ENCODE measurements at places on chromosomes 4 and X.
A peak's percentile ranks its signal among the peaks of the same experiment; 100 is the strongest.

- DNase-seq = no peak
These were observed 103.1 kb downstream of the PAPSS1 start for GRCh38 chr4:107616838-107617389.

- DNase-seq = no peak
These were observed 243.0 kb upstream of the KCNIP4 start for GRCh38 chr4:22191565-22191964.

DNA sequence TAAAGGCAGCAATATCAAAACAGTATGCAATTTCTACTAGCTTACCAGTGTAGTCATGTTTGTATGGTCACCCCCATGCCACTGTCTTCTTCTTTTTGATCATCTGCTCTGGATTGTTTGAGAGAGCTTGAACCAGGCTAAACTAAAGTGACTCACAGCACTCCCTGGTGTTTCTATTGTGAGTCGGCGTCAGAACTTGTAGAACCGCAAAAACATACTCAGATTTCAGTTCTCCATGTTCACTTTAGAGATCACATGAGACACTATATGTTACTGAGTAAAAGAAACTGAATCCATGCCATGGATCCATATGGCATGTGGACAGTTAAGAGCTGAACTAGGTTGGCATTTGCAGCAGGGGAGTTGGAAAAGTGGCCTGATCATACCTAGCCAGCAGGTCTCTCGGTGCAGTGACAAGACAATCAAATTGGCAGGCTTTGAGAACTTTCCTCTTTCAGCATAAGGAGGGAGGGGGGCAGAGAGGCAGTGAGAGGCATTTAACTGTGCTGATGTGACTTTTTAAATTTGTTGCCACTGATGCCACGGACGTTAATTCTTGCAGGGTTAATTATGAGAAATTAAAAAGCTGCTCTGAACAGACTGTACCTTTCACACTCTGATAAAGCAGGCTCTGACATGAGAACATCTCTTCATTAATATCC lies 88.4 kb downstream of the AFF2 start:
- DNase-seq = no peak

DNA sequence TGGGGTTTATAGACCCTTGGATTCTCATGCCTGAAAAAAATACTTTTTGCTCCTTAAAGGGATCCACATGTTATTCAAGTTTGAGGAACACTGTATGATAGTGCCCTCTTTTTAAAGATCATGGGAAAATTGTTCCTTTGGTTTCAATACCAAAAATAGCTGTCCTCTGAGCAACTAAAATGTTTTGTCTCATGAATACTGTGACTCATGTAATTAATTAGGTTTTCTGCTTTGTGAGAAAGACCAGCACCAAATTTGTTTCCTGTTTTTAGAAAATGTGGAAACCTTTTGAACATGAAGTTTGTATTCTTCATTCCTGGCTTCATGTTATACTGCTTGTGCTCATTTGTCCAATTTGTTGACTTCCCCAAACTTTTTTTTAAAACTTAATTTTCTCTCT lies 127.6 kb upstream of the SH3RF1 start:
- no peak for DNase-seq

GRCh38 chr4:34492414-34492813 lies 1751.9 kb downstream of the ARAP2 start:
- no peak for DNase-seq

DNA sequence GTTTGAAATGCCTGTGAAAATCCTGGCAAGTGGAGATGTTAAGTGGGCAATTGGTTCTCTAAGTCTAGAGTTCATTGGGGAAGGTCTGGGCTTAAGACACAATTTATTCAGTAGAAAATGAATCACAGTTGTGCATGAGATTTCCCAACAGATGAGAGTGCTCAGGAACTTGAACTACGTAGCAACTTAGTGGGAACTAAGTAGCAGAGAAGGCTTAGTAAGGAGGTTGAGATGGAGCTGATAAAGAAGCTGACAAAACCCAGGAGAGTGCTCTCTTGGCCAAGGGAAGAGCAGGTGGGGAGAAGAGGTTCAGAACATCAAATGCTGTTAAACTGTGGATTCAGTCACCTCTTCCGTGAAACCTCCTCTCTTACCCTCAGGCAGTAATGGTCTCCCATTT lies 33.0 kb downstream of the AFF1 start:
- no peak for DNase-seq

DNA sequence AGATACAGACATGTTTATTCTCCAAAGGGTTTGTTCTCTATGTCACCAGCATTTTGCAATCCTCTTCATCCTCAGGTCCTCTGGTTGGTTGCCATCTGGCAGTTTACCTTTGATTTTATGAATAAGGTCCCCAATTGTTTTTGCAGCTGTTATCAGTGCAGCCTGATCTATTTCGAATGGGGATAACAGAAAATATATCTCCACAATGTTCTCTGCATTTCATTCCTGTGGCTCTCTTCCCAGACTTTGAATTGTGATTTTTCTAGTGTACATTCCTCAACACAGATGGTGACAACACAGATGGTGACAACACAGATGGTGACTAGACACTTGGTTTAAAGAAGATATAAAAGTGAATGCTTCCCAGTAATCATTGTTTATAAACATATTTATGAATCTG lies 74.1 kb downstream of the FBXO8 start:
- DNase-seq = no peak

DNA sequence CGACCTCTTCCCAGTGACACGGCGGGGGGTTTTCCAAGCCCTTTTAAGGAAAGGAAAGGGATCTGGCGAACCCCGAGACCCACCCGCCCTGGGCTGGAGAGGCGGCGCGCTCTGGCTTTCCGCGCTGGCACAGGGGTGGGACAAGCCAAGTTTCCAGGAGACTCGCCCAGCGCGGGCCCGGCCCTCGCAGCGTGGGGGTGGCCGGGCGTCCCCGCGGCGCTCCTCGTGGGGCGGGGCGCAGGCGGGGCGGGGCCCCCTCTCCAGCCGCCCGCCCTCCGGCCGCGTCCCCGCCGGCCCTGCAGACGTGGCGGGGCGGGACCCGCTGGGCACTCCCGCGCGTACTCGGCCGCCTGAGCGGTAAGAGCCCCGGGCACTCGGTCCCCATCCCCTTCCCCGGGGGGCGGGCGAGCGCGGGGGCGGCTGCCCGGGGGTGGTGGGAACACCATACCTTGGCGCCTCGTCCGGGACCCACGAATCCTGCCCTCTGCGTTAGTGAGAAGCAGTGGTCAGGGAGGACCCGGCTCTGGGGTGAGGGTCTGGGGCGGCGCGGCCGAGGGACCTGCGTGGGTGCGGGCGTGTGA lies at the start of gene FAM114A1:
Gene FAM114A1, plus strand, starts transcription at position 329 of the 581 bp plus-strand sequence. CDS start 10,273 bp downstream, outside the sequence.
- DNase-seq = no peak

DNA sequence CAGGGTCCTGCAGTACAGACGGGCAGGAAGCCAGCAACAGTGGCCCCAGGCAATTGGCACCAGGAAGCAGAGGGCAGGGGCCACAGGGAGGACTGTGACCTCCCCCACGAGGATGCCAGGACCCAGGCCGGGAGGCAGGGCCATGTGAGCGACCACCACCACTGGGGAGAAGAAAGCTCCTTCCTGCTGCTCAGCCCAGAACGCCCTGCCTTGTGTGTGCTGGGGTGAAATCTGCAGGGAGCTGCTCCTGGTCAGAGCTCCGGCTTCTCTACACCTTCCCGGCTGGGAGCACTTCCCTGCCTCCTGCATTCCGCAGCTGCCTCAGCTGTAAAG lies 100.4 kb downstream of the HMX1 start:
- DNase-seq = no peak

DNA sequence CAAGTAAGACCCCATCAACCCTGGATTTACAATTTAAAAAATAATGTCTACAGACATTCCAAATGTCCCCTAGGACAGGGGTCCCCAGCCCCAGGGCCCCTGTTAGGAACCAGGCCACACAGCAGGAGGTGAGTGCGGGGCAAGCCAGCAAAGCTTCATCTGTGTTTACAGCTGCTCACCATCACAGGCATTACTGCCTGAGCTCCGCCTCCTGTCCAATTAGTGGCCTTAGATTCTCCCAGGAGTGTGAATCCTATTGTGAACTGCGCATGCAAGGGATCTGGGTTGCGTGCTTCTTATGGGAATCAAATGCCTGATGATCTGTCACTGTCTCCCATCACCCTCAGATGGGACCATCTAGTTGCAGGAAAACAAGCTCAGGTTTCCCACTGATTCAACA lies 146.1 kb downstream of the ATP10D start:
- DNase-seq = no peak

DNA sequence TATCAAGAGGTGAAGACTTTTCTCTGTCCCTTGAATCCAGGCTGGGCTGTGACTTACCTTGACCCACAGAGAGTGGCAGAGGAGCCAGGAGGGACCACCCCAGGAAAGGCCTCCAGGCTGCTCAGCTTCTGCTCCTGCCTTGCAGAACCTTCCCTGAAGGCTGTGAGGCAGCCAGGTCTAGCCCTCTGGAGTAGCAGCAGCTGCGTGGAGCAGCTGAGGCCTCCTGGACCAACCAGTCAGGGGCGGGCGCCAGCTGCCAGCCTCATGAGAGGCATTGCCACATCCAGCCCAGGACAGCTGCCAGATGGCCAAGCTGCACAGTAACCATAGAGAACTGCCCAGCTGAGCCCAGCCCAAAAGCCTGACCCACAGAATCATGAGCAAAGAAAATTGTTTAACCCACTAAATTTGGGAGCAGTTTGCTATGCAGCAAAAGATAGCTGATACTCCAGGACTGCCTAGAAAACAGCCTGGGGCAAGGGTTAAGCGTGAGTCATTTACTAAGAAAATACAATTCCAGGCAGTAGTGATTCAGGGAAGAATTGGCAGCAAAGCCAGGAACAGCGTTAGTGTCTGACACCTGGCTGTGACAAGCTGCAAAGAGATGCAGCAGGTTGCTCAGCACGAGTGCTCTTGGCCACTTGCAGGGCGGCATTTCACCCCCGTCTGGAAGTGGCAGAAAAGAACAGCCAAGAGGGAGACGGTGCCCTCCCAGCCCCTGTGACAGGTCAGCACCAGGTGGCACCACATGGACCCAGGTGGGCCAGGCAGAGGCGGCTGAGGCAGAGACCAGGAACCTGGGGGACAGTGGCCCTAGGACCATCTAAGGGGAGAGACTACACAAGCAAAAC lies 14.7 kb upstream of the PDE6B start:
- DNase-seq = no peak

DNA sequence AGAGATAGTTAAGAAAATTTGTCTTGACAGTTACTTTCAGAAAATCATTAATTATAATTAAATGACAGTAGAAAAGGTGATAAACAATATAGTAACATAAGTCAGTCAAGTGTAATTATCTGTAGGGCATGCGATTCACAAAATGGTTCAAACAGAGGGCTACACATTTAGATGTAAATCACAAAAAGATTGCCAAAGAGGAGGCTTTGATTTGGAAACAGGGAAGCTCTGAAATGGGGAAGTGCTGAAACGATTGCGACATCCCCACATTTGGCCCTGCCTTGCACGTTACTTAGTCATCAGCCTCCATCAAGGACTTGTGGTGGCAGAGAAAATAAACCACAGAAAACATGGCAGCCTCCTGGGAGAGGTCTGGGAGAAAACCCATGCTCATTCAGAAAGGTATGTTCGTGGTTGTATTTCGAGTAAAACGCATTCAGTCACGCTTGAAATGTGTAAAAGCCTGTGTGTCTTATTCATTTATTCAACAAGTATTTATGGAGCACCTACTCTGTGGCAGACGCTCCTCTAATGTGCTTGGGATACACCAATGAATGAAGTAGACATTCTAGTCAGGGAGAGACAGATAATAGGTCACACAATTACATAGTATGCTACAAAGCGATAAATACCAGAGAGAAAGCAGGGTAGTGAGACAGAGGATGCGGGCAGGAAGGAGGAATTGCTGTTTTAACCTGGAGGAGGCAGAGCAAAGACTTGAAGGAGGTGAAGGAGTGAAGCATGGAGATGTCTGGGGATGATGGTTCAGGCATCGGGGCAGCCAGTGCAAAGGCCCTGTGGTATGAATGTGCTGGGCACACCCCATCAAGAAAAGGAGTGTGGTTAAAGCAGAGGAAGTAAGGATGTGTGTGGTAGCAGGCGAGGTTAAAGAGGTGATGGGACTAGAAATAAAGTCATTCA lies 7.8 kb downstream of the RBM47 start:
- DNase-seq = peak; percentile 23

- no peak for DNase-seq
These were observed 594 bp downstream of the LRIT3 start for GRCh38 chr4:109848501-109848900.

GRCh38 chr4:108683479-108683878 lies 33.1 kb downstream of the OSTC start:
- no peak for DNase-seq

- DNase-seq = no peak
These were observed 19.7 kb downstream of the ANTXR2 start for GRCh38 chr4:80053140-80053910.

DNA sequence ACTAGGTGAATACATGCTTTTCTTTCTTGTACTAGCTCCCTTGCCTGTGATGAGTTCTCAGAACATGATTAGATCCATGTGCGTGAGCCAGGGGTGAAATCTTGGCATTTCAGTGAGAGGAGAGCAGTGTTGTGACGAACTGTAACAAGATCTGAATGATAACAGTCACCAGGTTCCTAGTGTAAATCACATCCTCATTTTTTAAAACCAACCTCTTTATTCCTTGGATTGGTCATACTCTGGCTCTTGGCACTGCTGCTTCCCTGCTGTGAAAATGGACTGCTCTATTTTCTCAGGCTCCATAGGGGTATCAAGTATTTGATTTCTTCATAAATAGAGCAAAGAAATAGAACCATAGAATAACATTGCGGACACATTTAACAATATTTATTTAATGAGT lies 206.3 kb downstream of the SLC4A4 start:
- DNase-seq = no peak

DNA sequence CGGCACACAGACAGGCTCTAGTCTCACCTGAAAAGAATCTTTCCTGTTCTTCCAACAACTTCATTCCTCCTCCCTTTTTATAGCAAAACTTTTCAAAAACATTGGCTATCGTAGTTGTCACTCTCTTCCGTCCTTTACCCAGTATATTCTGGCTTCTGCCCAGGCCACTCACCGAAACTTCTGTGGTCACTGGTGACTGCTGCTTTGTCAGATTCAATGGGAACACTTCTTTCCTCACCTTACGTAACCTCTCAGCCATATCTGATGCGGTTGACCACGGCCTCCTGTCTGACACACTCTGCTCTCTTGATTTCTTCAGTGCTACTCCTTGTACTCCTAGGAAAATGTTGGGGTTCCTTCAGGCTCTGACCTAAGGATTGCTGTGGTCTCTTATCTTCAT lies 9.2 kb upstream of the RNF150 start:
- DNase-seq = no peak

GRCh38 chr4:138659037-138659811 lies 356.4 kb upstream of the NOCT start:
- DNase-seq = no peak

- DNase-seq = peak; percentile 39
These were observed 11.5 kb upstream of the CHST7 start for GRCh38 chrX:46561824-46562657.
